Activated T-helper 17 cell treated with anti-CD3 and anti-CD28 coated beads, Interleukin-2, amount 50 U/mL, for 72 hours (primary cell): ENCODE measurements at places on chromosomes 4 and X. TPM values are rescaled to one million over a fixed set of nuclear protein-coding genes. Genes with fewer than 3 reads are reported as not detected.

Gene GABRG1
- total RNA-seq: not detected

Gene VCX3A
- not detected for total RNA-seq

Gene LEF1
- 73.4 TPM for total RNA-seq

DNA sequence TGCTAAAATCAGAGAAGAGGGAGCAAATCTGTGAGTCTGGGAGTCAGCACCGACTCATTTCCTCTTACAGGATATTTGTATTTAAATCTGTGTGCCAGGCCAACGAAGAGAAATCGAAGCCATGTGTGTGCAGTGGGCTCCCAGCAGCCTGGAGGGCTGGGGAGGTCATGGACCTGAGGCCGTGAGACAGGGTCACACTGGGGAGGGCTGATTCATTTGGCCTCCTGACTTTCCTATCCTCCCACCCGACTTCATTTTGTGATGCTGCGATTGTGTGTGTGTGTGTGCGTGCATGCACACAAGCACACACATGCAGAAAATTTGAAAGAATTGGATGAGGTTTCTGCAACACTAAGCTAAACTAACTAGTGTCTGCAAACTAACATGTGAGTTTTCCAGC lies 48.7 kb upstream of the STX18 start:
- ATAC-seq: no peak

DNA sequence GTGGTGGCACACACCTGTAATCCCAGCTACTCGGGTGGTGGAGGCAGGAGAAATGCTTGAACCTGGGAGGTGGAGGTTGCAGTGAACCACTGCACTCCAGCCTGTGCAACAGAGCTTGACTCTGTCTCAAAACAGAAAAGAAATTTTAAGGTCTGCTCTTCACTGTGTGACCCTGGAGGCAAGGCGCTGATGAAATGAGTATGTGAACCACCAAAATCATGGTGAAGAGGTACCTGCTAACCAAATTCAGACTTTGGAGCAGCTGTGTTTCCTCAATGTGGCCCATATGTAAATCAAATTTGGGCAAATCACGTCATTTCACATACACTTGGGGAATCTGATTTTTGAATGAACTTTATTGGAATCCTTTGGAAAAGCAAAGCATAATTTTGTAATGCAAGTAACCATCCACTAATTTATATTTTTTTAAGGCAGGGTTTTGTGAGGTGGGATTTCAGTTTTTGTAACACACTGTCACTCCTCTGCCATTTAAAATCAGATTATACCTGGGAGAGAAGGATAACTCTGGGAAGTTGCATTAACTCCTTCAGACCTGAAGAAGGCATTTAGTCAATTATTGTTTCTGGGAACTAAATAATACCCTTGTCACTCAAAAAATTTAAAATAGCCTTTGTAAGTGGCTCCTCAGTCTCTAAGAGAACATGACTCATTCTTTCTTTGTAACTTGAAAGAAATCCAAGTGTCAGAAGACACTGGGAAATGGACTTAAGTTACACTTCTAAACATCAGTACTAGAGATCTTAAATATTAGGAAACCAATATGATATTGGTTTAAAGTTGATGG lies 24.0 kb downstream of the DOCK11 start:
- ATAC-seq: peak; percentile 25

- ATAC-seq: no peak
These were observed 78.8 kb upstream of the PCDH7 start for GRCh38 chr4:30641345-30641744.

DNA sequence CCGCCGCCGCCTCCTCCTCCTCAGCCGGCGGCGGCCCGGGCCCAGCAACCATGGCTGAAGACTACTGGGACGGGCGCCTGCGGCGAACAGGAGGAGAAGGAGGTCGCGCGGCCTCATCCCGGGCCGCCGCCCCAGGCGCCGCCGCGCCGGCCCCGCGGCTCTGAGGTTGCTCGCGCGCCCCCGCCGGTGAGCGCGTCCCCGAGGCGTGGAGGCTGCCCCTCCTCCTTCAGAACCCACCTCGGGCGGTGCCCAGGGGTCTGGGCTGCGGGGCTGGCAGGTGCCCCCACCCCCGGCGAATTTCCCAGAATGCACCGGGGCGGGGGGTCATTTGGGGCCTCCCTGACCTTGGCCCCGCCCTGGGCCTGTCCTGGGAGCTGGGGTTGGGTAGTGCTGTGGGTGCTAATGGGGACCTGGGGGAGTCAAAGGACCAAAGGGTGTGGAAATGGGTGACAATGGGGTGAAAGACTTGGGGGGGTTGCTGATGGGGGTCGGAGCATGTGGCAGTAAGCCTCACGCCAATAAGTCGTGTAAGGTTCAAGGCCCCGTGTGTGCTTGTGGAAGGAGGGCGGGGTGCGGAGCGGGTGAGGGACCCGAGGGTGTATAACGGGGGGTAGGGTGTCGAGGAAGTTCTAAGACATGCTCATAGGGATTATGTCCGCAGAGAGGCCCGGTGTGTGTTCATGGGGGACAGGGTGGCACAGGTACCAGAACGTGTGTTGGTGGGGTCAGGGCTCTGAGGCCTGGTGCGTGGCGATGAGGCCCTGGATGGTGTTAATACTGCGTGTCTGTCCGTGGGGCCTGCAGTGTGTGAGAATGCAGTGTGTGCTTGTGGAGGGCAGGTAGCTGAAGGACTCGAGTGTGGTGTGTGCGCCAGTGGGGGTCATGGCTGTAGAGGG lies 687 bp downstream of the CDK16 start:
- ATAC-seq: no peak

DNA sequence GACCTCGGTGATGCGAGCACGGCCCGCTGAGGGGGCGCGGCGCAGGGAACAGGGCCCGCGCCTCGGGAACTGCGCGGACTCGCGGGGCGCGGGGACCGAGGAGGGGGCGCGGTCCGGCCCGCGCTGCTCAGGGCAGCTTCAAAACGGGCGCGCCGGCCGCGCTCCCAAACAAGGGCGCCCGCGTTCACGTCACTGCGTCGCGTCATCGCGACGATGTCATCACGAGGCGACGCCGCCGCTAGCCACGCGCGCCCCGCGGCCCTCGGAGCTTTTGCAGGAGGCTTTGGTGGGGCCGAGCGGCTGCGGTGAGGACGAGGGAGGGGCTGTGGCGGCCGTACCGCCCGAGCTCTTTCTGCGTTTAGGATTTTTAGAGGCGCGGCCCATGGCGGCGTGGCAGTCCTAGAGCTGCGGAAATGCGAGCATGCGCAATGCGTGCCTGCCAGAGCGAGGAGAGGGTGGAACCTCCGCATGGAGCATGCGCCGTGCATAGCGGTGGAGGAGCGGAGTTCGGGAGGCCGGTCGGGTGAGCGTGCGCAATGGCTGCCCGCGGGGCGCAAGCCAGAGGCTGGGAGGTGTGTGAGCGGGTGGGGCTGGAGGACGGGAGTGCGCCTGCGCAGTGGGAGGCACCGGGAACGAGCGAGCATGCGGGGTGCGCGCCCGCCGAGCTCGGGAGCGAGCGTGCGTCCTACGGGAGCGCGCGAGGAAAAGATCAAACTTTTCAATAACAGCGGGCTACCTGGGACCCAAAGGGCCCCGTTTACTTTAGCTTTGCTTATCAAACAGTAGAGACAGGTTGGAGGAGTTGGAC lies at the start of gene PPP2R3B:
Gene PPP2R3B, minus strand, starts transcription at position 140 of the 808 bp plus-strand sequence. CDS start 216 bp downstream, outside the sequence.
- ATAC-seq: peak; percentile 98

- no peak for ATAC-seq
These were observed at the start of gene TNMD for GRCh38 chrX:100584611-100585010. Gene TNMD (plus strand): TSS chrX:100584936. CDS start chrX:100585019, 83 bp downstream.
